ENCODE measurements at places on chromosomes 4 and X.

DNA sequence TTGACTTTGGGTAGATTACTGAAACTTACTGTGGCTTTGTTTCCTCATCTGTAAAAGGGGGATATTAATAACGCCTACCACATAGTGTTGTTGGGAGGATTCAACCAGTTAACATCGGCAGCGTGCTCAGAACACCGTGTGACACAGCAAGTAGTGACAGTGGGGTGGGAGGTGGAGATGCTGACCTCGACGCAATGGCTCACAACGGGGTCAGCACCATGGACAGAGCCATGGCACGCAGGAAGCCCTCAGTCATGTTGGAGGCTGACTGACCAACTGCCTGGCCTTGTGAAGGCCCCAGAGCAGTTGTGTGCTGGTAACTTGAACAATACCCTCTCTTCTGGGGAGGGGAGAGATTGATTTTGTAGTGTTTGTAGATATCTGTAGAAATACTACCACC, 93.2 kb downstream of the WFS1 start:
- DNase-seq: no peak

- DNase-seq: no peak
Observed at GRCh38 chrX:151779258-151779657, 44.7 kb downstream of the CNGA2 start.

- DNase-seq: no peak
Observed at GRCh38 chrX:125012585-125012984, 307.1 kb upstream of the TEX13C start.

DNA sequence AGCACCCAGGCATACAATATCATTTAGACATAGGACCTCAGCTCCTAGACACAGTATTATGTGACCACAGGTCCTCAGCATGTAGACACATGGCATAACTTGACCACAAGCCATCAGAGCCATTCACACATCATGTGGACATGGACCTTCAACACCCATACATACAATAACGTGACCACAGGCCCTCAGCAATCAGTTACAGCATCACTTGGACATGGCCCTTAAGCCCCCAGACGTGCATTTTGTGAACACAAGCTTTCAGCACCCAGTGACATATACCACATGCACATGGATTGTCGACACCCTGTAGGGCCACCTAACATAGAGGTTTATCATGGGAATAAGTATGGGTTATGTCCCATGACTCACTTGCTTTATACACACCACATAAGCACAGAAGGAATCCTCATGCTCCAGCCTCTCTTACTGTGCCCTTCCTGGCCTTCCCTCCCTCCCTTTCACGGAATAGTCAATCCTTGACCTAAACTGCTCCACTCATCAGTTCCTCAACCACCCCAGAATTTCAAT, 1.9 kb downstream of the TSPYL2 start:
- no peak for DNase-seq

DNA sequence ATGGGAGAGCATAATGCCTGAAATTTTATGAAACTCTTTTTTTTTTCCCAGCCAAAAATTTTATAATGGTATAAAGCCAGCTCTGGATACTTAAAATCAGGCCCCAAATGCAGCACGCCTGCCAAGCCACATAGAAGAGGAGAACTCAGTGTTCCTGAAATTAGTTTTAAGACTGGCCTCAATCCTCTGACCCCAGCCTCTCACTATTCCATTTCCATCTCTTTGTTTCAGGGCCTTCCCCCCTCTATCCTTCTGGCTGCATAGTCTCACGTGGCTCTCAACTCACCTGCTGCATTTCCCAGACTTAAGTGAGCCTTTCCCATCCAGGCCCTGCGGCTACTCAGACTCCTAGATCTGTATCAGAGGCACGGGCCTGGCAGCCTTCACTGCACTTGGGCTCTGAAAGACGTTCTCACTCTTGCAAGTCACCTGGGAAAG, 5.2 kb upstream of the CBR4 start:
- no peak for DNase-seq

DNA sequence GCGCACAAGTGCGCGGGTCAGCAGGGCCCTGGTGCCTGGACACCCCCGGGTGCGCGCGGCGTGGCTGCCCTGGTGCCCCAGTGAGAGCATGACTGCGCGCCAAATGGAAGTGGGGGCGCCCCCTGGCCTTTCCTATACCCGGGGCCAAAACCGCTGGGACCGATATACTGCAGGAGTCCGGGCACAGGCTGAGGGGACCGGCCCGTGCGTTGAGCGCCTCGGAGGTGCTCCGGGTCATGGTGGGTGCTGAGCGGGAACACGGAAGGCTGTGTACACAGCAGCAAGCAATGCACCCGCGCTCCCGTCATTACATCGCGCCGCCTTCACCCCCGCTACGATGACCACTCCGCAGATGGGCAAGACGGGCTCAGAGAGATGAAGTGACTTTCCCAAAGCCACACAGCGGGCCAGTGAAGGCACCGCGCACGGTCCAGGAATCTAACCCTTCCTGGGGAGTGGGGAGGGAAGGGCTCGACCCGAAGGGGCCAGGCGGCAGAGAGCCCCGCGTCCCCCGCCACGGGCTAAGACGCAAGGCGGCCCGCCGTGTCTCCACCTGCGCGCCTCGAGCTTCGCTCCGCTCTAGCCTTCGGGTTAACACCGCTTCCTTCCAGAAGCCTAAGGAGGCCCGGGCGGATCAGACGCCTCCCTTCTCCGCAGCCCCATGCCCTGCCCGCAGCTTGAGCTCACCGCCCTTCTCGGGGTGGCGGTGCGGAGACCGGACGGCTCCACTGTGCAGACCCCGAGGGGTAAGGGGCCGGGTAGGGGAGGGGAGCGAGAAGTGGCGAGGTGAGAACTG, 11.3 kb downstream of the HMX1 start:
- DNase-seq: no peak

- no peak for DNase-seq
Observed at GRCh38 chr4:176788248-176788647, 4.5 kb downstream of the VEGFC start.

DNA sequence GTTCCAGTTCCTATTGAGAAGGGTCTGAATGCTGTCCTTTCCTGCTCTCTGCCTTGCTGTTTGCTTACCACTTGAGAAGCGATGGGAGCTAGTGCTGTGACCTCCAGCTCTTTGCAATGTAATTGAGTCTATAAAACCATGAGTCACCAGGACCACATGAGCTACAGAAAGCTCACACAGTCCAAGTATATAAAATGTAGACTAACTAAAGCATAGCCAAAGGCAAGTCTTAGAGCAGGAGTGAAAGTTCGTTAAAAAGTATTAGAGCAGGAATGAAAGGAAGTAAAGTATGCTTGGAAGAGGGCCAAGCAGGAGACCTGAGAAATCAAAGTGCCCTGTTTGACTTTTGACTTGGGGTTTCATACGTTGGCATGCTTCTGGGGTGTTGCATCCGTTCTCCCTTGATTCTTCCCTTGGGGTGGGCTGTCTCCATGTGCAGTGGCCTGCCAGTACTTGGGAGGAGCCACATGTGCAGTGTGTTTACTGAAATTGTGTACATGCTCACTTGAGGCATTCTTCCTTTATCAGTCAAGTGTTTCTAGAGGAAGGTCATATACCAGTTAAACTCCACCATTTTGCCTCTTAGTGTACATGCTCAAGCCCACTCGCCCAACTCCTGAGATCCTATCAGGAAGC, 71.3 kb upstream of the KIT start:
- no peak for DNase-seq

DNA sequence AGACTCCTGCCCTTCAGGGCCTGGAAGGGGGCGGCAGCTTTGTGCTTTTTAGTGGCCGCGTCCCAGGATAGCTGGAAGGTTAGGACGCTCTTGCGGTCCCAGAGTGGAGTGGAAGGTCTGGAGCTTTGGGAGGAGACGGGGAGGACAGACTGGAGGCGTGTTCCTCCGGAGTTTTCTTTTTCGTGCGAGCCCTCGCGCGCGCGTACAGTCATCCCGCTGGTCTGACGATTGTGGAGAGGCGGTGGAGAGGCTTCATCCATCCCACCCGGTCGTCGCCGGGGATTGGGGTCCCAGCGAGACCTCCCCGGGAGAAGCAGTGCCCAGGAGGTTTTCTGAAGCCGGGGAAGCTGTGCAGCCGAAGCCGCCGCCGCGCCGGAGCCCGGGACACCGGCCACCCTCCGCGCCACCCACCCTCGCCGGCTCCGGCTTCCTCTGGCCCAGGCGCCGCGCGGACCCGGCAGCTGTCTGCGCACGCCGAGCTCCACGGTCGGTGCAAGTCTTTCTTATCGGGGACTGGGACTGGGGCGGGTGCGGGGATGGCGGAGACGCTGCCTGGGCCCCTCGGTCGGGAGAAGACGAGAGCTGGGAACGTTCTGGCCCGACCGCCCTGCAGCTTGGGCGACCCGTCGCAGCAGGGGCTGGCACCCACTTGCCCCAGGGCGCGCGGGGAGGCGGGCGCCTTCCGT, at the start of gene EDNRA:
EDNRA (plus strand) TSS at position 207 of the 686 bp plus-strand sequence. CDS start 4,585 bp downstream, outside the sequence.
- no peak for DNase-seq
